Endothelial cell (in vitro differentiated cells): ENCODE measurements at places on chromosomes 7 and 10. TPM values are rescaled to one million over a fixed set of nuclear protein-coding genes. Genes with fewer than 3 reads are reported as not detected.

- H3K27ac ChIP-seq = no peak overlapping the region
- no peaks in the 10 kb centered on the region for H3K36me3 ChIP-seq
These were observed 40.6 kb upstream of the MAGI2 start for GRCh38 chr7:79494046-79494445.

The CLDN3 gene
- total RNA-seq = 0.36 TPM

The AMPH gene
- total RNA-seq = 1.6 TPM

GRCh38 chr10:87068281-87068680 lies 26.4 kb downstream of the GLUD1 start:
- peaks cover 2% of the 10 kb centered on the region for H3K27me3 ChIP-seq
- H3K36me3 ChIP-seq = peaks cover 24% of the 10 kb centered on the region
- no peak overlapping the region for H3K27ac ChIP-seq
- H3K4me3 ChIP-seq = no peak overlapping the region
- no peaks in the 10 kb centered on the region for H3K4me1 ChIP-seq

GRCh38 chr7:102303669-102304422 lies 17.2 kb downstream of the SH2B2 start:
- H3K27me3 ChIP-seq = peaks cover 2% of the 10 kb centered on the region
- no peak overlapping the region for H3K27ac ChIP-seq
- DNase-seq = no peak
- peaks cover 6% of the 10 kb centered on the region for H3K4me1 ChIP-seq

DNA sequence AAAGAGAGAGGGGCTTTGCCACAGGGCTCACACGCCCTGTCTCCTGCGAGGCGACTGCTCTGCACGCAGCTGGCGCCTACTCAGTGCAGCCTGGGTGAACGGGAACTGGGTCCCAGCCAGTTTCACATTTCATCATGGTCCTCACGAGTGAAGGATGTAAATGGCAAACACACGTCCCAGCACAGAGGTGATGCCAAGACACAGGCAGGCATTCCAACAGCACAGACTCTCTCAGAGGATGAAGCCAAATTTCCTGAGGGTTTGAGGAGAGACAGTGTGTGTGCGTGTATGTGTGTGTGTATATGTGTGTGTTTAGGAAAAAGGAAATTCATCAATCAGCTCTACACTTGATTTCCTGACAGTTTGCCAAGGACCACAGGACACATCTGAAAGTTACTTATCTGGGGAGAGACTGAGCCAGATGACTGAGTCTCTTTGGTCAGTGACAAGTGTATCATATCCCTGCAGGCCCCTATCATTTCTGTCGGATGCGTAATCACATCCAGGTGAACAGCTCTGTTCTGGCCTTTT lies 53.9 kb downstream of the CHST15 start:
- H3K27me3 ChIP-seq = peaks cover 5% of the 10 kb centered on the region
- no peak overlapping the region for H3K27ac ChIP-seq
- peaks cover 33% of the 10 kb centered on the region for H3K4me1 ChIP-seq
- H3K4me3 ChIP-seq = no peak overlapping the region
- peaks cover 66% of the 10 kb centered on the region for H3K36me3 ChIP-seq

DNA sequence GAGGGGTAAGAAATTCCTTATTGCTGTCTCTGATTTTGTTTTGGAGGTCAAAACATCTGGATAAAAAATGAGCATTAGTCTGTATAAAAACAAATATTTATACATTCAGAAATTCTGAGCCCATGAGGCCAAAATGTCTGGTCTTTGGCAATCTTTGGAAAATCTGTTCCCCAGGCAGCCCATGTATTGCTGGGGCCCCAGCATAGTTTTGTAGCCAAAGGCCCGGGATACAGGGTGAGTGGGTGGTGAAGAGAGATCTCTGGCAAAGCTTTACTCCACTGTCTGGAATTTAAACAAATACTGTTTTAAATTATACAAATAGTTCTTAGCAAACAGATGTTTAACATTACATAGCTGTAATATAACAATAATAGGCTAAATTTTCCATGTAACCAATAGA lies 134.7 kb upstream of the GALNT17 start:
- no peak overlapping the region for H3K27ac ChIP-seq
- H3K4me3 ChIP-seq = no peak overlapping the region
- no peak for DNase-seq
- no peaks in the 10 kb centered on the region for H3K27me3 ChIP-seq
- H3K4me1 ChIP-seq = no peaks in the 10 kb centered on the region

The ZNF467 gene
- total RNA-seq = 64.2 TPM

DNA sequence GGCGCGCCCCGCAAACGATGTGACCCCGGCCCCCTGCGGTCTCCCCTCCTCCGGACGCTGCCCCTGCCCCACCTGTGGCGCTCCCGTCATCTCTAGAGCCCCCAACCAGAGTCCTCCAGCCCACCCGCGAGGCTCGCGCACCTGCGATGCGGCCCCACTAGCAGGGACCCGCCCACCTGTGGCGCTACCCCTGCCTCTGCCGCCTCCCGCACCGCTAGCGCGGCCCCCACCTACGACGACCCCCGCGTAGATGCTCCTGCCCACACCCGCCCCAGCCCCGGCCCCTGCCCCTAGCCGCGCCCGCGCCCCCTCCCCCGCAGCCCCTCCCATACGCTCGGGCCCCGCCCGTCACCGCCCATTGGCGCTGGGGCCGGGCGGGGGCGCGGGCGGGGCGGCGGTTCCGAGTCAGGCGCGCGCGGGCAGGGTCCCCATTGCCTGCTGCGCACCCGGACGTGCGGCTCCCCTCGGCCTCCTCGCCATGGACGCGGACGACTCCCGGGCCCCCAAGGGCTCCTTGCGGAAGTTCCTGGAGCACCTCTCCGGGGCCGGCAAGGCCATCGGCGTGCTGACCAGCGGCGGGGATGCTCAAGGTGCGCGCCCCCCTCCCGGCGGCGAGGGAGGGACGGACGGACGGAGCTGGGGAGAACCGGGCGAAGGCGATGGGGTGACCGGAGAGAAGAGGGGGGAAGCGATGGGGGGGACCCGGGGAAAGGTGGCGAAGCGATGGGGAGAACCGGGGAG lies at the start of gene PFKP:
TSS of gene PFKP (plus strand) at position 431 of the 741 bp plus-strand sequence. CDS start at position 479, 48 bp downstream.
- H3K27ac ChIP-seq = no peak within 1 kb of the TSS
- peaks cover 19% of the 10 kb centered on the region for H3K27me3 ChIP-seq
- DNase-seq = peak; percentile 33

The MMD2 gene
- not detected for total RNA-seq

- peaks cover 11% of the 10 kb centered on the region for H3K27me3 ChIP-seq
- H3K36me3 ChIP-seq = no peaks in the 10 kb centered on the region
- H3K27ac ChIP-seq = peak overlapping the region; percentile 92
- peaks cover 17% of the 10 kb centered on the region for H3K4me1 ChIP-seq
These were observed 1.5 kb downstream of the IPMK start for GRCh38 chr10:58266003-58266825.

GRCh38 chr7:129785685-129786514 lies 166.9 kb downstream of the UBE2H start:
- H3K4me3 ChIP-seq = peak overlapping the region; percentile 63
- peaks cover 3% of the 10 kb centered on the region for H3K36me3 ChIP-seq
- peaks cover 32% of the 10 kb centered on the region for H3K27me3 ChIP-seq
- no peak for DNase-seq

- H3K36me3 ChIP-seq = peaks cover 12% of the 10 kb centered on the region
- peaks cover 22% of the 10 kb centered on the region for H3K4me1 ChIP-seq
- peak overlapping the region; percentile 41 for H3K27ac ChIP-seq
- DNase-seq = peak; percentile 27
These were observed 457 bp downstream of the ACADSB start for GRCh38 chr10:123009105-123009820.

The C7orf33 gene
- not detected for total RNA-seq

The PNLIPRP1 gene
- not detected for total RNA-seq

DNA sequence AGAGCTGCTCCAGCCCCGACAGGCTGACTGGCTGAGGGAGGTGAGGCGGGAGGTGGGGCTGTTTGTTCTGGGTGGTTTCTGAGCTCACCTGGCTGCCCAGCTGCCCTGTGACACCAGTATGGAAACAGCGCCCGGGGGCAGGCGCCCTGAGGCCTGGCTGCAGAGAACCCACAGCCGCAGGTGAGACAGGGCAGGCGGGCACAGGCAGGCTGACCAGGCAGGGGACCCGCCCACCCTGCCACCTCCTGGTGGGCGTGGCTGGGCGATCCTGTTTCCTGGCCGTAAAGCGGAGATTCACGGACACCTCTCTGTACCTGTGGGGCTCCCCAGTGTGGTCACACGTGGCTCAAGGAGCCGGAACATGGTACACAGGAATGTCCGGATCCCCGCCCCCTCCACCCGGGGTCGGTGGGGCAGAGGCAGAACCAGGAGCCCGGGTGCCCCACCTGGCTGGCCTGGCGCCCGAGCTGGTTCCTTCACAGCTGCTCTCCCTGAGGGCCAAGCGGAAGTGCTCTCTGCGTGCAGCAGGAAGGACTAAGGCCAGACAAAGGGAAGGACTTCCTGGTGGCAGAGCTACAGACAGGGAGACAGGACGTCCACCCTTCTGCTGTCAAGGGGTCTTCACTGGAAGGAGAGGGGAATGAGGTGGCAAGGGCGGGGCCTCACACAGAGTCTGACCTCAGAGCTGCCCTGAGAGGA lies 3.9 kb downstream of the MICALL2 start:
- no peaks in the 10 kb centered on the region for H3K36me3 ChIP-seq
- no peak overlapping the region for H3K27ac ChIP-seq
- peaks cover 27% of the 10 kb centered on the region for H3K4me1 ChIP-seq
- peak; percentile 37 for DNase-seq
- H3K4me3 ChIP-seq = peak overlapping the region; percentile 67

DNA sequence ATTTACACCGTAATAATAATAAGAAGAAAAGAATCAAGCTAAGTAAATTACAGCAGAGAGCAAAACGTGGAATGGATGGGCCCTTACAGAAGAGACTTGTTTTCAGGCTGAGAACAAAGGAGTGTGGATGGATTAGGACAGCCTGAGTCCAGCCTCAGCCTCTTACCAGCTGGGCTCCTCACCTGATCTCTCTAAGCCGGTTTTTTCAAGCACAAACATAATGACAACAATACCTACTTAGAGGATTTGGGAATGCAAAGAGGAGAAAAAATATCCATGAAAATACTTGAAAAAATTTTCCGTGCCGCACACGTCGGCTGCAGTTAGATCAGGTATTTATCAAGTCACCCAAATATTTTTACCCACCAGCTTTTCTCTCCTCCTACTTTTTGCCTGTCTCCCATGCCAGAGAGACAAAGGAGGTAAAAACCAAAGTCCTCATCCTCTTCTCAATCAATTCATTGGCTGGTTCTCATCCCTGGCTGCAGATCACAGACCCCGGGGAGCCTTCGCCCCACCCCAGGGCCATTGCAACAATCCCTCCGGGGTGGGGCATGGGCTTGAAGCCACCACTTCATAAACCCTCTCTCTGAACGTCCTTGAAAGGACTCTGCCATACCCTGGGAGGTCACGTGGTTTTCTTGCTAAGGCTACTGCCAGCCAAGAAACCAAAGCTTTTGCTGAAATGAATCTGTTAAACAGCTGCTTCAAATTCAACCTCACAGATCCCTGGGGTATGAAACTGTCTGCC lies 29.7 kb upstream of the GTF2I start:
- no peak overlapping the region for H3K4me3 ChIP-seq
- peaks cover 5% of the 10 kb centered on the region for H3K4me1 ChIP-seq
- DNase-seq = no peak
- no peak overlapping the region for H3K27ac ChIP-seq

DNA sequence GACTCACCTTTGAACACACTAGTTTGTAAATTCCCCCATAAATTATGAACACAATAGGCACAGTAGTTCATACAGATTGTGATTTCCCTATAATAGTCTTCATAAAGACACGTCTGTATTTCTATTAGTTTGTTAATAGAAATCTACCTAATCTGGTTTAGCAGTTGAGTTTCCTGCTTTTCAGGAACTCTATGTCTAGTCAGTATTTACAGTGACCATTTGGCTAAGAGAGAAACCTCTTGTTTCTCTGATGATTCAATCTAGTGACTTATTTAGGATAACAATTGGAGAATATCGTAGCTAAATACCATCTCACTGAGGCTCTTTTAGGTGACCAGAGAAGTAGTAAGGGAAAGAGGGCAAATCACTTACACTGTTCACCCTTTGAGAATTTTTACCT lies 5.9 kb upstream of the HERPUD2 start:
- peaks cover 6% of the 10 kb centered on the region for H3K36me3 ChIP-seq
- DNase-seq = no peak
- H3K27me3 ChIP-seq = peaks cover 1% of the 10 kb centered on the region
- H3K4me3 ChIP-seq = no peak overlapping the region
- peaks cover 16% of the 10 kb centered on the region for H3K4me1 ChIP-seq
- H3K27ac ChIP-seq = no peak overlapping the region

The LLCFC1 gene
- total RNA-seq = not detected

DNA sequence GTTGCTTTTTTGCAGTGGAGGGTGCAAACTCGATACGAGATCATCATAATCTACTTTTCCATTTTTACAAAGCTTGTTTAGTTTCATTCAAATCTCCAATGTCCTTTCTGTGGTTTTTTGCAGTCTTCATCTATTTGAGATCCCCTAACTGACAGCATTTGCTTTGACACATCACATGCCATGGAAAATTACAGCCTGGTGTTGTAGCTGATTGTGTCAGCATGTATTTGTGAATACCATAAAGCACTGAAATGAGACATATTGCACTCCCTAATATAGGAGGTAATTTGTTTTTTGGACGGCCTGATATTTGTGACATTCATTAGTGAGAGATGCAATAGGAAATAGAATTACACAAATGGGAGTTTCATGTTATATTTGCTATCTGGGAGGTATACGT lies 620.8 kb downstream of the KCNMA1 start:
- no peaks in the 10 kb centered on the region for H3K27me3 ChIP-seq
- no peak overlapping the region for H3K4me3 ChIP-seq
- DNase-seq = no peak
- H3K27ac ChIP-seq = no peak overlapping the region
- H3K4me1 ChIP-seq = no peaks in the 10 kb centered on the region

GRCh38 chr10:71774916-71775702 lies 1.8 kb upstream of the VSIR start:
- DNase-seq = no peak
- H3K4me1 ChIP-seq = peaks cover 32% of the 10 kb centered on the region
- H3K36me3 ChIP-seq = peaks cover under 1% of the 10 kb centered on the region

The FAM24B gene
- 2.7 TPM for total RNA-seq
